ENCODE measurements at places on chromosomes 13 and 19. TPM values are rescaled to one million over a fixed set of nuclear protein-coding genes. Genes with fewer than 3 reads are reported as not detected.

The ZGLP1 gene
- total RNA-seq: 0.72 TPM

The PNMA8B gene
- 0.14 TPM for total RNA-seq

The ZIC5 gene
- total RNA-seq: not detected

The GNA15 gene
- total RNA-seq: 0.14 TPM

The CGB1 gene
- total RNA-seq: not detected

The CEACAM4 gene
- not detected for total RNA-seq

The GIPR gene
- not detected for total RNA-seq

The OR7D2 gene
- not detected for total RNA-seq

The MAMSTR gene
- total RNA-seq: under 0.01 TPM

The PRR36 gene
- total RNA-seq: not detected

The KLK15 gene
- not detected for total RNA-seq

The LSM7 gene
- 70.0 TPM for total RNA-seq

The PTPRH gene
- total RNA-seq: 4.9 TPM
